Myocyte (in vitro differentiated cells): ENCODE measurements at places on chromosomes 12 and 14. TPM values are rescaled to one million over a fixed set of nuclear protein-coding genes. Genes with fewer than 3 reads are reported as not detected.

Gene FLRT2
- 19.6 and 37.3 TPM in 2 replicates for total RNA-seq

Gene SMIM41
- not detected in 2 replicates for total RNA-seq

Gene DAO
- not detected in 2 replicates for total RNA-seq

Gene B4GALNT3
- 0.86 and 2.3 TPM in 2 replicates for total RNA-seq

Gene DNAI7
- total RNA-seq = 0.19 TPM in 1 of 2 replicates, not detected in the other

Gene WNT5B
- total RNA-seq = 17.6 and 19.1 TPM in 2 replicates

Gene TEX52
- total RNA-seq = not detected in 2 replicates

Gene RIN3
- total RNA-seq = 0.51 and 0.83 TPM in 2 replicates

Gene KRT83
- not detected in 2 replicates for total RNA-seq

Gene RNASE7
- 0.16 TPM in 1 of 2 replicates, not detected in the other for total RNA-seq

Gene LRP1
- total RNA-seq = 40.0 and 53.8 TPM in 2 replicates

Gene REP15
- total RNA-seq = 0.99 and 2.8 TPM in 2 replicates
